ENCODE measurements at places on chromosomes 5 and 9.

- DNase-seq: no peak
These were observed 526.7 kb upstream of the TYRP1 start for GRCh38 chr9:12166518-12166917.

GRCh38 chr9:98609646-98610045 is 99.1 kb downstream of the GABBR2 start:
- DNase-seq: no peak

GRCh38 chr9:88966894-88967676 is 24.2 kb upstream of the S1PR3 start:
- DNase-seq: no peak

DNA sequence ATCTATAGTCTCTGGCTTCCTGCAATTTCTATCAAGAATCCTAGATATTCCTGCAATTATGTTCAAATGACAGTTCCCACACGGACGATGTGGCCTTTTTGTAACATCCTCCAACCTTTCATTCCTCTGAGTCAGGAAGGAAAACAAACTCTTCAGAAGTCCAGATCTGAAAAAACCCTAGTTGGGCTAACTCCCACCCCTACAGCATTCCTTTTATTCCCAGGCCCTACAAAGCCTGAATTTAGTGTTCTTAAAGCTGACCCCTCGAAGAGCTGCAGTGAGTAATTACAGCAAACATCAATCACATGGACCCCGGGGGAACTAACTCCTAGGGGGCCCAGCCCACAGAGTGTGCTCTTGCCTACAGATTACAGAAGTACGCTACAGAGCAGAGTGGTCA is 99.7 kb downstream of the SERINC5 start:
- no peak for DNase-seq

GRCh38 chr5:88399561-88399960 is 130.9 kb upstream of the TMEM161B start:
- DNase-seq: no peak

GRCh38 chr9:3136686-3137346 is 292.9 kb upstream of the PUM3 start:
- no peak for DNase-seq

DNA sequence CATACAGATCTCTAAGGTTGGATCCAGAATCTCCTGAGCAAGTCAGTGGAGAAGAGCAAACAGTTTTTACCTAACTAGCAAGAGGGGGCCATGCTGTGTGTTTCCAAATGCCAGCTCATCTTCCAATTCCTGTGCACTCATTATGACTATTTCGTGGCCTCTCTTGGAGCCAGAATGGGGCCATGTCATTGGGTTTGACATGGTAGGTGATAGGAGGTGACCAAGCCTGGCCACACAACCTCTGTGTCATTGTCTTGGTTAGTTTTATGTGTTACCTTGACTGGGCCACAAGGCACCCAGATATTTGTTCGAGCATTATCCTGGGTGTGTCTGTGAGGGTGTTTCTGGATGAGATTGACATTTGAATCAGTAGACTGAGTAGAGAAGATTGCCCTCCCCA is 206.2 kb downstream of the HSPA4 start:
- peak; percentile 41 for DNase-seq

DNA sequence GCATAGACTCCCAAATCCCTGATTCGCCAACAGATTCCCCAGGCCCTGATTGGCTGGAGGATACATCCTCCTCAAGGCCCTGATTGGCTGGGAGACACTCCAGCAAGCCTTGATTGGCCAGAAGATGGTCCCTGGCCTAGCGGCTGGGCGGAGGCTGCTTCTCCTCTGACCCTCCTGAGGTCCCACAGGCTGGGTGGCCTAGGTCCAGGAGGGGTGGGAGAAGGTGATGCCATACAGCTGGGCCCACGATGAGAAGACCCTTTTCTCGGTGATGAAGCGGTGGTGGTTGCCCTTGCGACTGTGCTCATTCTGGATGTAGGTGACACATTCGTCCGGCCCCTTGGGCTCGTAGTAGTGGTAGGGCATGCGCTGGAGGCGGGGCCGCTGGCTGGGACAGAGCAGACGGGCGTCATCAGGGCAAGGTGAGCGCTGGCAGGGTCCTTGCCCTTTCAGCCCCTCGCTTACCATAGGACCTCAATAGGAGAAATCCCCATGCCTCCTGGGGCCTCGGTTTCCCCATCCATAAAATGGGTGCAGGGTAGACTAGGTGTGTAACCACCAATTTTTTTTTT is 9.0 kb upstream of the AK1 start:
- DNase-seq: no peak

DNA sequence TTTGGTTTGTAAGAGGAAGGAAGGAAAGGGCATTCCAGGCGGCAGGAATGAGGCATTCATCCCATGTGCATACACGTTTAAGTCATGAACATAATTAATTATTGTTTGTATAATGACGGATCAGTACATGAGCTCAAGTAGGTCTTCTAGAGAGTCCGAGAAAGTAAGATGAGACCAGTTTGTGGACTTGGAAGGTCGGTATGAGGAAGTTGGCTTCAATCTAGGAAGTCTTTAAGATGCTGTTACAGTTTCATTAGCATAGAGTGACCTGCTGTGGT is 2.1 kb downstream of the GTF3C4 start:
- DNase-seq: no peak

GRCh38 chr9:35847792-35848572 is 19.0 kb downstream of the TMEM8B start:
- DNase-seq: peak; percentile 71

DNA sequence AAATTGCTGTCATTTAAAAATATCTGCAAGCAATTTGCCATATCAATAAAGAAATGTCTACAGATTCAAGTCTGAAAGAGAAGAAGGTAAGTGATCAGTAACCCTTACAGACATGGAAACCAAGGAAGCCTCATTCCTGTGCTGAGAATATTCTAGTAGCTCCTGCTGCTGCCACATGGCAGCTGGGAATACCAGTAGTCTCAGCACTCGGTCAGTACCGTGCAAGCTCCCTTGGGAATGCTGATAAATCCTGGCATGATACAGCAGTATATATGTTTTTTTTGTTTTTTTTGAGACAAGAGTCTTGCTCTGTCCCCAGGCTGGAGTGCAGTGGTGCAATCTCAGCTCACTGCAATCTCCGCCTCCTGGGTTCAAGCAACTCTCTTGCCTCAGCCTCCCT is 27.9 kb downstream of the NANS start:
- DNase-seq: no peak

DNA sequence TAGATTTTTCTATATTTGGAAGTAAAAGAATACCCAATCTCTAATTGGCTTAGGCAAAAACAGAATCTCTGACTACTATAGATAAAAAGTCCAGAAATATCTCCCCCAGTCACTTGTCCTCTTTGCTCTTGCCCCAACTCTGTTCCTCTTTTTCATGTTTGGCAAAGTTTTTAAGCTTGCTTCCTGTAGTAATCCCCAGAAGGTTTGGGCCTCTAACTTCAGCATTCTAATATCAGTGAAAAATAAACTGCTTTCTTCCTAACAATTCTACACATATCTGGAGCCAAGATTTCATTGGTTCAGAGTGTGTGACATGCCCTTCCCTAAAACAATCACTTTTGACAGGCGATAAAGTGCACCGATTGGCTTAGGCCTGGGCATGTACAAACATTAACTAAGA is 1680.3 kb downstream of the MAT2B start:
- DNase-seq: no peak

GRCh38 chr5:178207183-178207916 is 3.0 kb downstream of the HNRNPAB start:
- no peak for DNase-seq

DNA sequence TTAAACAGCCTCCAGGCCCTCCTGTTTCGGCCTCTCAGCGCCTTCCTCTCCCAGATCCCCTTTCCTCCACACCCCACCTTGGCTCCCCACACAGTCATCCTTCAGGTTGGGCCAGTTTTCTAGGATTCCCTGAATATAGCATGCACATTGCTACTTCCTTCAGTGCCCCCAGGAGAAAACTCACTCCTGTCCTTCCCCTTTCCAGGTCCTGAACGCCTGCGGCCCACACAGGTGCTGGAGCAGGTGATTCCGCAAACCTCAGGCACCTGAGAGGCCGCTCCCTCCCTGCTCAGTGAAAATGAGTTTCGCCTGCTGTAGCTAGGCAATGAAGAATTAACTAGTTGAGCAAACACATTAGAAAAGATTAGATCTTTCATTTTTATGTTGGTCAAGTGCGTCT is 185.0 kb downstream of the MED10 start:
- no peak for DNase-seq

DNA sequence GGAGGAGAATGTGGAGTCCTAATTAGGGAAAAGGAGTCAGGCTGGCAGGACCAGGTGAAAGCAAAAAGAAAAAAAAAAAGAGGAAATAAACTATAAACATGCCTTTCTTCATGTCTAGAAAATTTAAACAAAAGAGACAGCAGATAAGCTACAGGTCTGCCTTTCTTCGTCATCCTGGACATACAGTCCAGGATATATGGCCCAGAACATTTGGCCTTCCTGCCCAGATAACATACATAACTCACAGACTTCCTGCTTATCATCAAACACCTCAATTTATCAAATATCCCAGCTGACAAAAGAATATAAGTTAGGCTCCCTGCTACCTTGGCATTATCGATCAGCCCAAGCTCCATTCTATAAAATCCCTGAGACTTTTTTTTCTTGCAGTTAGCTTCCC is 11.2 kb downstream of the BTNL8 start:
- DNase-seq: no peak

DNA sequence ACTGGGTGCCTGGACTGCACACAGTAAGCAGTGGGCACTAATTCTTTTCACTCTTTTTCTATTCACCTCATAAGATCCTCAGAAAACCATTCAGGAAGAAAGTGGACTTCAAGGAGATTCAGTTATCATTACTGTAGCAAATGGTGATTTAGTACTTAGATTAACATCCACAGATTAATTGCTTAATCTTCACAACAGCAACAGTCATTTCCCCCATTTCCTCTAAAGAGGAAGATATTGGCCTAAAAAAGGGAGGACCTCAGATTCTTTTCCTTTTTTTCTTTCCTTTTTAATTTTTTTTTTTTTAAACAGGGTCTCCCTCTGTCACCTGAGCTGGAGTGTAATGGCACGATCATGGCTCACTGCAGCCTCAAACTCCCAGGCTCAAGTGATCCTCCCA is 64.4 kb downstream of the AUH start:
- no peak for DNase-seq

- no peak for DNase-seq
These were observed 265.1 kb upstream of the FBXL7 start for GRCh38 chr5:15234911-15235310.

DNA sequence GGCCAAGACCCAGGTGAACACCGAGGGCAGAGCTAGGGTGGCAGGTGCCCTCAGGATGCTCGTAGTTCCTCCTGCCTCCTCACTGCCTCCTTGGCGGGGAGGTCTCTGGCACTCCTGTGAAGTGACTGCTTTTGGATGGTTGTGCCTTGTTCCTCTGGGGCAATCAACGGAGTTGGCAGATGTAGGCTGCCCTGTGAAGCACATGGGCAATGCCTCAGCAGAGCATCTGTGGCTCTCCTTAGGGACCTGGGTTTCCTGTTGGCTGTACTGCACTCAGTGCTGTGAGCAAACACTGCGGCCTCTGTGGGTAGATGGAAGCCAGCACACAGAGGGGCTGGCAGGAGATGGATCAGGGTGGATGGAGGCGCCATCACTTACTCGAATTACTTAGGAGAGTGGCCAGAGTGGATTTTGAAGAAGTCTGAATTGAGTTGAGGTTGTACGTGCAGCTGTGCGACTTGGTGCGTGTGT is 71.4 kb upstream of the COL5A1 start:
- DNase-seq: no peak

DNA sequence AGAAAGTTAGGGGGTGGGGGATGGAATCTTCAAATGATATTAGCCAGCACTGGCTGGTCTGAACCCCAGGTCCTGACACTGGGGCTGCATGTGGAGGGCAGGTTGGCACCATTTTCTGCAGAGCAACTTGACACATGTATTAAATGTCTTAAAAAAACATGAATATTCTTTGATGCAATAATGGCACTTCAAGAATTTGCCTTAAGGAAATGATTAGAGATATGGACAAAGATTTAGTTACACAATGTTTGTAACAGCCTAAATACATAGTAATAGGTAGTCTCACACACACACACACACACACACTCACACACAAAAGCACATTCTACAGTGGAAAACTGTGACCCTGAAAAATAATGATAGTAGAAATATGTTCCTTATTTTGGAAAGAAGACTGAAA is 3.6 kb downstream of the SVEP1 start:
- DNase-seq: no peak

DNA sequence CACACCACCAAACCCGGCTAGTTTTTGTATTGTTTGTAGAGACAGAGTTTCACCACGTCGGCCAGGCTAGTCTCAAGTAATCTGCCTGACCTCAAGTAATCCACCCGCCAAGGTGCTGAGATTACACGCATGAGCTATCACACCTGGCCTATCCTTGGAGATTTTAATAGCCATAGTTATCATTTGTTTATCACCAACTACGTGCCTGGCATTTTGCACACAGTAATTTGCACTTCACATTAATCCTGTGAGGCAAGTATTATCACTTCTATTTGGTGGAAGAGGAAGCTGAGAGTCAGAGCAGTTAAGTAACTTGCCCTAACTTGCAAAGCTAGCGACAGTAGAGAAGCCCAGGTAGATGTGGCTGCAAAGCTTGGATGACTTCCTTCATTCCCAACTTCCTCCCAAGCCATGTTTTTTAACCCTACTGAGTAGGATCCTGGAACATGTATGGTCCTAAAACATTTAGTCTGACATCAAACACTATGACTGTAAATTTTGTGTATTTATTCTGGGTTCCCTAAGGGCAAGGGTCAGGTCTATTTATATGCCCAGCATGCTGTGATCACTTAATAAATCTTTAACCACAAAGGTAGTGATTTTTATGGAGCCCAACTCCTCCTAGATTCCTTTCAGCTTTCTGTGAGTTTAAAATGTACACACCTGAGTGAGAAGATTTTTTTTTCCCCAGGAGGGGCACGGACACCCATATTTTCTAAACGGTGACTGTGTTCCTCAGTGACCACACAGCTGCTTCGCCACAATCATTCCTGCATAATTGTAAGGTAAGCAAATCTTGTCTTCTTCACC is 100.2 kb upstream of the RAI14 start:
- DNase-seq: no peak

DNA sequence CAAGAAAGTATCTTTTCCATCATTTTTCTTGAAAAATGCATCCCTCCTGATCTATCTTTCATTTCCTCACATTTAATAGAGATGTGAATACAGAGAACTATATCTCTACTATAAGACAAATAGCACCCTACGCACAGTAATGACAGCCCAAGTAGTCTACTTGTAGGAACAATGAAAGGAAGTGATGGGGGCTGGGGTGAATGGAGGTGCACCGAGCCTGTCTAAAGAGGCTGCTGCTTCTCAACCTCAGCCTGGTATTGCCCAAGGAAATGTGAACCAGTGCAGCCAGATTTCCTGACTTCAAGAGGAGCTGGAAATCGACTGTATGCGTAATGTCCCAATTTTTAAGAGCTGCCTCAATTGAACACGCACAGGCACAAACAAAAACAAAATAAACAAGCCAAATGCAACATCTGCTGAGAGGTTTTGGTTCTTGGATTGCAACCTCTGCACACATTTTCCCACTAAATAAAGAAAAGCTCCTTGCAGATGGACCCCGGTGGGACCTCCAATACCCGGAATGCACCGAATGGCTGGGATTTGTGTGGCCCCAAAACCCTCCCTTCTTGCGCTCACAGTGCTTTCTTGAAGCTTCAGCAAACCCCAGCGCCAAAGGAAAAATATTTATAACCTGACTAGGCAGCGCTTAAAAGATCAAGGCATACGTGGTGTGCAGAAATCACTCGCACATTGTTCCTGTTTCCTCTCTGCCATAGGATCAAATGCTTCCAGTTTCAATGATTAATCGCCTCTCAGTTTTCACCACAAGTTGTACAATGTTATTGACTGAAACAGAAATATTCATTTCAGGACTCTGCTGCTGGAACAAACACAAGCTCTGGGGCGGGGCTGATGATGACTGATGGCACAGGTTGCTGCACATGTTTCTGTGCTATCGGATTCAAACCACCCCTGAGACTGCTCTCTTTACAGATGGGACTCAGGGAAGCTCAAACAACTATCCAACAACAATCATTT is 68.3 kb downstream of the KCNIP1 start:
- DNase-seq: peak; percentile 89

All from activated CD4-positive, alpha-beta T cell treated with anti-CD3 and anti-CD28 coated beads for 48 hours (primary cell).